ENCODE measurements at places on chromosomes 2 and 18. TPM values are rescaled to one million over a fixed set of nuclear protein-coding genes. Genes with fewer than 3 reads are reported as not detected.

- H3K27ac ChIP-seq: no peak overlapping the region
- H3K4me3 ChIP-seq: no peak overlapping the region
- no peak for DNase-seq
- H3K4me1 ChIP-seq: peaks cover 66% of the 10 kb centered on the region
- H3K27me3 ChIP-seq: no peaks in the 10 kb centered on the region
Measured at GRCh38 chr2:101770726-101771125, 73.2 kb downstream of the MAP4K4 start.

DNA sequence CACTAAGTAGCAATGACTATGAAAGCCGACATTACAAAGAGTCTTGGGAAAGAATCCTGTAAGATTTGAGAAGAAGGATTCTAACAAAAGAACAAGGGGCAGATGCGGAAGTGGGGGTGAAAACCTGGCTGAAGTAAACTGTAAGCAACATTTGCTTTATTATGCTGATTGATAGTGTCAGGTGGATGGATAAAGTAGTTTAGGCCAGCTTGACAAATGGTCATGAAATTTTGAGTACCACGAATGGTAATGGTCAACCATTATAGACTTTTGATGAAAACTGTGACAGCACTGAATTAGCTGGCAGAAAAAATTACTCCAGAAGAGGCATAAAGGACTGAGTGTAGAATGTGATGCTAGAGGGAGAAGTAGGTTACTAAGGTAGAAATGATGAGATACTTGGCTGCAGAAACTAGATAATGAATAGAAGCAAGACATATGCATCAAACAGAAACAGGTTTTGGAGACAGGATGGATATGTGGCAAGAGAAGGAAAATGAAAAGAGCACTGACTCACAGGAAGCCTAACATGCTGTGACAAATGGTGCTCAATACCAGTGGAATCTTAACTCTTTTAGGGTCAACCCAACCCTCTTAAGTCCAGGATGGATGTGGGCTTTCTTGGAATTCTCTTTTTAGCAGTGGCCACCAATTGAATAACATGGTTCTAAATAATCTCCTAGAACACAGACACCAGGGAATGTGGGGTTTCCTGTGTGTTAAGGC, 6.8 kb downstream of the THUMPD2 start:
- no peak for DNase-seq
- peaks cover 10% of the 10 kb centered on the region for H3K36me3 ChIP-seq
- H3K4me1 ChIP-seq: peaks cover 8% of the 10 kb centered on the region
- H3K27ac ChIP-seq: no peak overlapping the region
- H3K4me3 ChIP-seq: no peak overlapping the region

DNA sequence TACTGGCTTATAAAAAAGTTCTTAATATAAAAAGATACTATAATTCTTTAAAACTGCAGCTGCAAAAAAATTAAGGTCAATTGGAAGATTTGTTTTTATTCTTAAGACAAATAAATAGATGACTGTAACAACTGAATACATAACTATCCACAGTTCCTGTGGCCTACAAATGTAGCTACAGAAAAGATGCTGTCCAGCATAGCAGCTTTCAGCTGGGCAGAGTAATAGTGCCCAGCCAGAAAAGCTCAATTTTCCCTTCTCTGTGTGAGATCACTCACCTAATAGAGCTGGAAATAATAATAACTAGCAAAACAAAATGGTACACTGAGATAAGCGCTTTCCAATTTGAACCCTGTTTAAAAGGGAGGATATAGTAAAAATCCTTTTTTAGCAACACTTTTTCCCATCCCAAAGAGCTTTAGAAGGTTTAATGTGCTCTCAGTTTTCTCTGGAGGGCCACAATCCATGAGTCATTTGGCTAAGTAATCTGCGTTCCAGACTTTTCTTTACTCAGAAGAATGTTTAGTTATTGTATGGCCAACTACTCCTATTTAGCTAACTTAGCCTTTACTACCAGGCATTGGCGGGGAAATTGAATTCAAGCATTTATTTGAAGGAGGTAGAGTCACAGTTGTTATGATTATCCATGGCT, 158.1 kb upstream of the SLC39A10 start:
- H3K27me3 ChIP-seq: no peaks in the 10 kb centered on the region
- DNase-seq: no peak
- no peak overlapping the region for H3K27ac ChIP-seq
- no peak overlapping the region for H3K4me3 ChIP-seq

DNA sequence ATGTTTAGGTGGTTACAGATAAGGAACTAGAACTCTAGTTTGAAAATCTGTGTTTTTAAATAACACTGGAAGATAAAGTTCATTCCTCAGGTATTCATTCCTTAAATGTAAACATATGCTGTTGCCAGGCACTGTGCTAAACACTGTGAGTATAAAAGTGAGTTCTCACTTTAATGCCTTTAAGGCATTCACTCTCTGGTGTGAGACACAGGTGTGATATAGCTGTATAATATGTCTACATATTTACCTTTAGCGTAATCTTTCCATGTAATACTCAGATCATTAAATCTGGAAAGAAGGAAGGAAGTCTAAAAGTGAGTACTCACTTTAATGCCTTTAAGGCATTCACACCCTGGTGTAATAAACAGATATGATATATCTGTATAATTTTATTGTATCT, 472.6 kb downstream of the PARD3B start:
- no peak for DNase-seq
- no peaks in the 10 kb centered on the region for H3K4me1 ChIP-seq
- no peak overlapping the region for H3K4me3 ChIP-seq
- H3K27me3 ChIP-seq: no peaks in the 10 kb centered on the region

BOLL gene
- total RNA-seq: not detected

DNA sequence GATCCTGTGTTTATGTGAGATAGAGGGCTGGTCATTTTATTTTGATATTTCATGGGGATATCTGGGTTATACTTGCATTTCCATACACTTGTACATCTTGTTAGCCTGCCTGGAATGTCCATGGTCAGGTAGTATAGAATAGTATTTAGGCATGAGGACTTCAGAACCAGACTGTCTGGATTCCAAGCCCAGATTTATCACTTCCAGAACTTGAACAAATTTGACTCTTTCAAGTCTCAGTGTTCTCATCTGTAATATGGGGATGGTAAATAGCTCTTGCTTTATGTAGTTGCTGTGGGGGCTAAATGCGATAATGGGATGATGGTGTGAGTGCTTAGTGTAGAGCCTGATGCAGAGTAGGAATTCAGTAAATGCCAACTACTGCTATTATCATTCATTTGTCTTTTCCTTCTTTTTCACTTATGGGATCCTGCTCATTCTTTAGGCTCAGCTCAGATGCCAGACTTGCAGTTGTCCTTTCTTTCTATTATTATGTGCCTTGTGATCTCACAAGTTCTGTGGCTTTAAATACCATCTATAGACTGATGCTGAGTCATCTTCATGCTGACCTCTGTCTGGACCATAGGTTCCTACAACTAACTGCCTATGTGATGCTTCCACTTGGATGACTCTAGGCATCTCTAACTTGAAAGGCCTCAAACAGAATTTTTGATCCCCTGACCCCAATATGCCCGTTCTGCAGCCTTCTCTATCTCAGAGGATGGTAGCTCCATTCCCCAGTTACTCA, 67.4 kb downstream of the POLE4 start:
- no peaks in the 10 kb centered on the region for H3K36me3 ChIP-seq
- H3K4me3 ChIP-seq: no peak overlapping the region
- H3K4me1 ChIP-seq: no peaks in the 10 kb centered on the region
- DNase-seq: no peak
- no peaks in the 10 kb centered on the region for H3K27me3 ChIP-seq

DNA sequence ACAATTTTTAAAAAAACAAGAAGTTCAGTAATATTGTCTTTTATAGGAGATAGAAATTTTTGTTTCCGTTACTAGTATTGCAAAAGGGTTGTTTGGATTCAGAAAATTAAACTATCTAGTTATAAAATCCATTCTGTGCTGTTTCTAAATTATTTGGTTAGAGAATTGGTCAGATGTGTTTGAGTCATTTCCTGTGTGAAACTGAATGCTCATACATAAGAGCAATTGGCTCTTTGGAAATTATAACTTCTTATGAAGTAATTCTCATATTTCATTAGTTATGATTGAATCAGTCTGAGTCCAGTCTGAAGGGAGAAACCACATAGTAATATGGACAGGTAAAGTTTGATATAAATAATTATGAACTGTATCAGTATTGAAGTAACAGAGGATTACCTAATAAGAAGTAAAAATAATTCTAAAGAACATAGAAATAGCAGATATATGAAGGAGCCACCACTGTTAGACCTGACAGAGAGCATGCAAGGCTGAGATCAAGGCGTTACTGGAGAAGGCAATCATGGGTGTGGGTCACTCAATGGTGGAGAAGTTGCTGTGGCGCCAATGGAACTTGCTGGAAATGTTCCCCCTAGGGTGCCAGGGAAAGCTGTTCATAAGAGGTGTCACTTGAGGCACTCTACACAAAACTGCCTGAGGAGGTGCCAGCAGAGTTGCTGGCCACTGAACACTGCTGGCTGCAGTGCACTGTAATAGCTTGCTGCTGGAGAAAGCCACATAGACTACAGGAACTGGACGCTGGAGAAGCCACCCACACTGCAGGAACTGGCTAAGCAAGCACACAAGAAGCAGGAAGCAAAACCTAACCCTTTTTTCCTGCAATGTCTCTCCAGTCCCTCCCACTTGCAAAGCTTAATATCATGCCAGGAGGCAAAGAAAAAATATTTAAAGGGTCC, 18.0 kb upstream of the FAP start:
- no peak overlapping the region for H3K4me3 ChIP-seq
- H3K4me1 ChIP-seq: peaks cover 17% of the 10 kb centered on the region
- H3K36me3 ChIP-seq: peaks cover 9% of the 10 kb centered on the region
- DNase-seq: peak; percentile 78
- no peaks in the 10 kb centered on the region for H3K27me3 ChIP-seq

TGFA gene
- 9.1 TPM for total RNA-seq

GRCh38 chr2:217816396-217816869, 186.4 kb downstream of the TNS1 start:
- DNase-seq: no peak
- peaks cover 100% of the 10 kb centered on the region for H3K36me3 ChIP-seq
- no peaks in the 10 kb centered on the region for H3K27me3 ChIP-seq
- peak overlapping the region; percentile 70 for H3K27ac ChIP-seq

IL18R1 gene
- total RNA-seq: 26.5 TPM

BCL11A gene
- total RNA-seq: 10.3 TPM

DNA sequence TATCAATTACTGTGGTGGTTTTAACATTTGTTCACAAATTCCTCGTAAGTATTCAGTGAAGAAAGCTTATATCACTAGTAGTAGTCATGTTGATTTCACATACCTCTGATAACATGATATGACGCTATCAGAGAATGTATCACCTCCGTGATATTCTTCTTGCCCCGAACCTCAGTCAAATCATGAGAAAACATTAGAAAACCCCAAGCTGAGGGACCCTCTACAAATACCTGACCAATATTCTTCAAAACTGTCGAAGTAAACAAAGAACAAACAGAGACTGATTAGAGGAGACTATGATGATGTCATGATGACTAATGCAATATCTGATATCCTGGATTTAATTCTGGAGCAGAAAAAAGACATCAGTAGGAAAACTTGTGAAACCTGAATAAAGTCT, 85.6 kb upstream of the SPOPL start:
- no peaks in the 10 kb centered on the region for H3K27me3 ChIP-seq
- H3K4me3 ChIP-seq: no peak overlapping the region
- H3K36me3 ChIP-seq: no peaks in the 10 kb centered on the region
- no peak for DNase-seq
- no peaks in the 10 kb centered on the region for H3K4me1 ChIP-seq
- H3K27ac ChIP-seq: no peak overlapping the region

GRCh38 chr2:9103663-9104277, 100.3 kb upstream of the MBOAT2 start:
- H3K4me1 ChIP-seq: peaks cover 20% of the 10 kb centered on the region
- H3K27ac ChIP-seq: no peak overlapping the region
- no peak overlapping the region for H3K4me3 ChIP-seq
- DNase-seq: no peak

DNA sequence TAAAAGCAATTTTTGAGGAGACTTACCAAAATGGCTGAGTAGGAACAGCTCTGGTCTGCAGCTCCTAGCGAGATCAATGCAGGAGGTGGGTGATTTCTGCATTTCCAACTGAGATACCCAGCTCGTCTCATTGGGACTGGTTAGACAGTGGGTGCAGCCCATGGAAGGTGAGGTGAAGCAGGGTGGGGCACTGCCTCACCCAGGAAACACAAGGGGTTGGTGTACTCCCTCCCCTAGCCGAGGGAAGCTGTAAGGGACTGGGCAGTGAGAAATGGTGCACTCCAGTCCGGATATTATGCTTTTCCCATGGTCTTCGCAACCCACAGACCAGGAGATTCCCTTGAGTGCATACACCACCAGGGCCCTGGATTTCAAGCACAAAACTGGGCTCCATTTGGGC, 419.0 kb downstream of the NUP35 start:
- H3K36me3 ChIP-seq: no peaks in the 10 kb centered on the region
- no peak overlapping the region for H3K4me3 ChIP-seq

- H3K27me3 ChIP-seq: no peaks in the 10 kb centered on the region
- no peaks in the 10 kb centered on the region for H3K4me1 ChIP-seq
- DNase-seq: no peak
- no peak overlapping the region for H3K27ac ChIP-seq
- no peak overlapping the region for H3K4me3 ChIP-seq
Measured at GRCh38 chr2:76569819-76570218, 859.1 kb upstream of the GCFC2 start.

TFCP2L1 gene
- 22.0 TPM for total RNA-seq

All from upper lobe of right lung (tissue), 1 donor.